NCI-H69 (cell line): ENCODE measurements at places on chromosomes 12 and 14.
A peak's percentile ranks its signal among the peaks of the same experiment; 100 is the strongest.

DNA sequence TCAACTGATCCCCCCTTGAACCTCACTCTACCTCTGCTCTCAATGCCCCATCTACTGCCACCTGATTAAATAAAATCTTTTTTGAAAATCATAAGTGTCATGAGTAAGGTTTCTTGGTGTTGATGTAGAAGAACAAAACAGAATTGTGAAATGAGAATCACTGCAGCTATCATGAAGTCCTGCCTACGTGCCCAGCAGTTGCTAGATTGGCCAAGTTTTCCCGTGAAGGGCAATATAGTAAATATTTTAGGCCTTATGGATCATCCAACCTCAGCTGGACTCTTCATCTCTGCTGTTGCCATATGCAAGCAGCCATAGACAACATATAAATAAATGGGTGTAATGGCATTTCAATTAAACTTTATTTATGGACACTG lies 5.2 kb upstream of the OAS3 start:
- DNase-seq, result no peak

GRCh38 chr12:2654741-2655140 lies 140.0 kb upstream of the FKBP4 start:
- no peak for DNase-seq

GRCh38 chr12:50074936-50075807 lies 10.0 kb upstream of the SMARCD1 start:
- peak; percentile 83 for DNase-seq

GRCh38 chr14:94295360-94296180 lies 2.5 kb upstream of the SERPINA10 start:
- no peak for DNase-seq

DNA sequence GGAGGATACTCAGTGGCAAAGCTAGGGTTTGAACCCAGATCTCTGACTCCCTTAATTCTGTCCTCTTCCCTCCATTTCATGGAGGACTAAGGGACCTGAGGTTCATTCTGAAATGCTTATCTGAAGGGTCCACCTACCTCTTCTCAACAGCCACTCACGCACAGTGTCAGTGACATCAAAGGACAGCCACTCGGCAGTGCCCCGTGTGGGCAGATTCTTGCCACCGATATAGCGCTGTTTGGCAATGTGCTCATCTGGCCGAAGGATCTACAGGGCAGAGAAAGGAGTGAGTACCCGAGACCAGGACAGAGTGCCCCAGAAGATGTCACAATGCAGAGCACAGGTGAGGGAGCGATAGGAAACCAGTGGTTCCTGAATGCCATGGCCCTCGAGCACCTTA lies 10.8 kb downstream of the TGFB3 start:
- no peak for DNase-seq

DNA sequence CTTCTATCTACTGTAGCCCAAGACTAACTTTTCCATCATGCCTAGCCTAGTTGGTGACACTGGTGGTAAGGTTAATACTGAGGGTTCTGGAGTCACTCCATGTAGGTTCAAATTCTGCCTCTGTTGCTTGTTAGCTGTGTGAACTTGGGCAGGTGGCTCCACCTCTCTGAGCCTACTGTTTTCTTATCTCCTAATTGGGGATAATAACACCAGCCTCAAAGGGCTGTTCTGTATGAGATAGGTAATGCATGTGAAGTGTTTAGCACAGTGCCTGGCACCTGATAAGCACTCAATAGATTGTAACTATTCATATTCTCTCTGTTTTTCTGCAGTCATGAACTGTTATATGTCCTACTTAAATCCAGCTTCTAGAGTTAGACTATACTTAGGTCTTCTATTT lies 17.5 kb upstream of the SPPL3 start:
- DNase-seq, result no peak
